ENCODE measurements at places on chromosomes 2 and 18. TPM values are rescaled to one million over a fixed set of nuclear protein-coding genes. Genes with fewer than 3 reads are reported as not detected.

Gene ARHGAP28
- 0.05 TPM for total RNA-seq

Gene MPP4
- not detected for total RNA-seq

Gene CCBE1
- 10.6 TPM for total RNA-seq

Gene CHAC2
- total RNA-seq = 13.4 TPM

Gene GRB14
- 3.5 TPM for total RNA-seq

Gene WDPCP
- 3.6 TPM for total RNA-seq

Gene CPO
- total RNA-seq = not detected

Gene NT5C1B
- not detected for total RNA-seq
